ENCODE measurements at places on chromosomes 4 and X.

- no peak for DNase-seq
Measured at GRCh38 chr4:121093261-121093660, 20.9 kb upstream of the NDNF start.

GRCh38 chr4:40197879-40198689, 1.3 kb downstream of the RHOH start:
- no peak for DNase-seq

- peak; percentile 35 for DNase-seq
Measured at GRCh38 chr4:176150356-176150682, 45.1 kb downstream of the SPATA4 start.

DNA sequence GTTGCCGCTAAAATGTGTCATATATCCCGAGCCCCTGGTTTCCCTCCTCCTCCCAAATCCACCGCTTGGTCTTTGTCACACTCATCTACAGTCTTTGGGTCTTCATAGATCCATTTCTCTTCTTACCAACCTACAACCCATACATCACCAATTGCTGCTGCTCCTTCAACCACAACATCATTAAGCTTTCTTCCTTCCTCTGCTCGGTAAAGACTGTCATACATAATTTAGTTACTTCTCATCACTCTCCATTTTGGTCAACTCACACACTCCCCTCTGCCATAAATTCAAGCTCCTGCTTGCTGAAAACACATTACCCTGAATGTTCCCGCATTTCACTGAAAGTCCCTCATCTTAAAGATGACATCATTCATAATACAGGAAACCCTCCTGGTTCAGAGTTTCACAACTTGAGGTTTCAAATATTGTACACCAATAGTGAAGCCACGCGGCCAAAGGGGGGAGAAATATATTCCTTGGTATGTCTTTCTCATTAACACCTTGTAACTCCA, 1.7 kb upstream of the DCTD start:
- no peak for DNase-seq

DNA sequence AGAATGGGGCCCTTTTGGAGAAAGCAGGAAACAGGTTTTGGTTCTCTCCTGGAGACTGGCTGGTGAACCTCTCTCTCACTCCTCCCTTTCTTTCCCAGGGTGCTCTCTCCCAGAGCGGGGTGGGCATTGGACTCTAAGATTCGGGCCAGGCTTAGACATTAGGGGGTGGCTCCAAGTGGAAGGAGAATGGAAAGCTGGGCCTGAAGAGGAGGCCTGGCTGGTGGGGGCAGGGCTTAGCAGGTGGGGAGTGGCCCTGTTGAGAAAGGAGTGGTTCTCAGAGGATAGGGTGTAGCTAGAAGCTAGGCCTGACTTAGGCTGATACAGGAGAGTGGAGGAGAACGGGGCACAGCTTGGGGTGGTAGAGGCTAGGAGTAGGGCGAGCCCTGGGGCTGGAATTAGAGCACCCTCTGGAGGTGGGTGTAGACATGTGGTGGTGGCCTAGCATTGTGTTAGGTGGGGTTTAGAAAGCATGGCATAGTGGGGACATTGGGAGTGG, 5.7 kb downstream of the PLP2 start:
- DNase-seq: no peak

GRCh38 chr4:150593996-150594395, 12.0 kb downstream of the MAB21L2 start:
- no peak for DNase-seq

DNA sequence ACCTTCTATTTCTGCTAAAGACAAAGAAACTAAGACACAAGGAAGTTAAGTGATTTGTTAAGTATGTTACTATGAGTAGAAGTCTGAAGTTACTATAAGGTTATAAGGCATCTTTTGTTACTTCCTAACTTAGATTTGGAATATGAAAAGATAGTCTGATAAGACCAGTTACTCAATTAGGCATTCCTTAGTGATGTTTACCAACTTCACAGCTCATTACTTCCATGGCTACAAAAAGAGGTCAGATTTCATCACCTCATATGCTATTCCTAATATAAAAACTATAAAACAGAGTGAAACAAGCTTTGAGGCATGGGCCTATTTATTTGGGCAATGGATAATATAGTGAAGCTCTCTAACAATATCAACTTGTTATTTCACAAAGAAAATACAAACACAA, 143.1 kb downstream of the TBCK start:
- DNase-seq: no peak

GRCh38 chrX:104310090-104310489, 55.4 kb upstream of the ESX1 start:
- no peak for DNase-seq

DNA sequence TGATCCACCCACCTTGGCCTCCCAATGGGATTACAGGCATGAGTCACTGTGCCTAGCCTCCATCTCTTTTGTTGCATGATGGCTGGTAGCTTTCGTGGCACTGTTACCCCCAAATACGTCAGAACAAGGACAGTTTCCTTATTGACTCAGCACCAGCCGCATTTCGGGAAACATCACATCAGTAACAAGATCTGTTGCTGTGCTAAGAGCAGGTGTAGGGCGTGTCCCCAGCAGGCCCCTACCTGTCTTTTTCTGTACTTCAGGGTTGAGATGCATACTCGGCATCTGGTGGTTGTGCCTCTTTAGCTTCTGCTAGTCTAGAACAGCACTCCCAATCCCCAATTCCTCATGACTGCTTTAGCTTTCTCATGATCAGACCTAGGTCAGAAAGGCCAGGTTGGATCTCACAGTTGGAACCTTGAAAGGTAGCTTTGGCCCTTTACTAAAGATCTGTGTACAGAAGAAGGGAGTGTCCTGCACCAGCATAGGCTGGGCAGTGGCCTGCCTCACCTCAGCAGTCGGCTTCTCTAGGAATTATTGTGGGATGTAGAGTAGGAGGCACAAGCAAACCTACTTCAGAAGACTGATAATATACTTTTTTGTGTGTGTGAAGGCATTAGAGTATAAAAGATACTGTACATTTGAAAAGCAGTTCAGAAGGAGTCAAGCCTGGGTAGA, 36.8 kb downstream of the NSD2 start:
- no peak for DNase-seq

DNA sequence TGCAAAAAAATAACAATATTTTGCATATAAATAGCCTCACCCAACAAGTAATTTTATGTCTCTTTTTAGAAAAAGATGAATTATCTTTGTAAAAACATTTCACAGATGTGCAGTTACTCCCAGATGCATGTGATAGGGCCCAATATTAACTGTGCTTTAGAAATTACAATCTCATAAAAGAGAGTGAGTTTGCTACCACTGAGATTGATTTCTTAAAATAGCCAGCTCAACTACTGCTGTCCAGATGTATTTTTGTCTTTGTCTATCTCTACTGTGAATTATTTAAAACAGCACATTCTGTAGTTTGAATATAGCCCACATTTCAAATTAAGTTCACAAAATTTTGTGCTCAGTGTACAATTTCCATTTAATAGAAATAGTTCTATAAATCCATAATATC, 177.0 kb upstream of the TTC29 start:
- DNase-seq: no peak

GRCh38 chr4:43348591-43348990, 456.1 kb downstream of the GRXCR1 start:
- DNase-seq: no peak

DNA sequence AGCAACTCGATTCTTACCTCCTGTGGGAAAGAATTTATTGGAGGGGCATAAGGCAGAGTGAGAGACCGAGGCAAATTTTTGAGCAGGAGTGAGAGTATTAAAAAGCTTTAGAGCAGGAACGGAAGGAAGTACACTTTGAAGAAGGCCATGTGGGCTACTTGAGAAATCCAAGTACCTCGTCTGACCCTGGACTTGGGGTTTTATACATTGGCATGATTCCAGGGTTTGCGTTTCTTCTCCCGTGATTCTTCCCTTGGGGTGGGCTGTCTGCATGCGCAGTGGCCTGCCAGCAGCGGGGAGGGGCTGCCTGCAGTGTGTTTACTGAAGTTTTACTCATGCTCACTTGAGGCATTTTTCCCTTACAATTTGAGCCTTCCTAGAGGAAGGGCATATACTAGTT, 3.4 kb downstream of the GALNT7 start:
- no peak for DNase-seq

- peak; percentile 88 for DNase-seq
Measured at GRCh38 chr4:986879-987623, at the start of gene IDUA. Gene IDUA, plus strand, starts transcription at chr4:987044. Its CDS starts 41 bp downstream, at chr4:987085.

DNA sequence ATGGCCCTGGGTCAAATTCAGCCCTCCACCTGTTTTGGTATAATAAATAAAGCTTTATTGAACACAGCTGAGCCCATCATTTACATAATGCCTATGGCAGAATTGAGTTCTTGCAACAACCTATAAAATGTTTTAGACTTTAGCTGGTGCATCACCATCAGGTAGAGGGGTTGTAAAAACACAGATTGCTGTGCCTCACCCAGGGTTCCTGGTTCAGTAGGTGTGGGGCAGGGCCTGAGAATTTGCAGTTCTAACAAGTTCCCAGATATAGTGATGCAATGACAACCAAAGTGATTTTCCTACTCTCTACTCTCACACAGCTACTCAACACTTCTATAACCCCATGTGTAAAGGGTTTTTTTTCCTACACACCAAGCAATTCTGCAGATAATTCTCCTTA, 120.0 kb upstream of the EGFL6 start:
- DNase-seq: no peak

GRCh38 chrX:112901869-112902725, 61.5 kb upstream of the AMOT start:
- no peak for DNase-seq

DNA sequence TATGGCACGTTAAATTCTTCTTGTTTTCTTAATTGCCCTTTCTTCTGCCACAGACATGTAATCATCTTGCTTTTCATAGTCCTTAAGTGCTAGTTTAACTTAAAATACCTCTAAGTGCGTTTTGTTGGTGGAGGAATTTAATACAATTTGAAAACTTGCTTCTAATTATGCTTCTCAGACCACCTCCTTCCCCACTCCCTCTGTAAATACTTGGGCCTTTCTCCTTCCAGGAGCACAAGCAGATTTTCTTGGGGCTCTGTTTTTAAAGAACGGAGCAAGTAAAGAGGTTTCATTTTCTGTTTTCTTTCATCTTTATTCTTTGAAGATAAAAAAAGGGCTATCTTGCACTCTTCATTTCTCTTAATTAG, 559 bp upstream of the PCDH18 start:
- DNase-seq: no peak

DNA sequence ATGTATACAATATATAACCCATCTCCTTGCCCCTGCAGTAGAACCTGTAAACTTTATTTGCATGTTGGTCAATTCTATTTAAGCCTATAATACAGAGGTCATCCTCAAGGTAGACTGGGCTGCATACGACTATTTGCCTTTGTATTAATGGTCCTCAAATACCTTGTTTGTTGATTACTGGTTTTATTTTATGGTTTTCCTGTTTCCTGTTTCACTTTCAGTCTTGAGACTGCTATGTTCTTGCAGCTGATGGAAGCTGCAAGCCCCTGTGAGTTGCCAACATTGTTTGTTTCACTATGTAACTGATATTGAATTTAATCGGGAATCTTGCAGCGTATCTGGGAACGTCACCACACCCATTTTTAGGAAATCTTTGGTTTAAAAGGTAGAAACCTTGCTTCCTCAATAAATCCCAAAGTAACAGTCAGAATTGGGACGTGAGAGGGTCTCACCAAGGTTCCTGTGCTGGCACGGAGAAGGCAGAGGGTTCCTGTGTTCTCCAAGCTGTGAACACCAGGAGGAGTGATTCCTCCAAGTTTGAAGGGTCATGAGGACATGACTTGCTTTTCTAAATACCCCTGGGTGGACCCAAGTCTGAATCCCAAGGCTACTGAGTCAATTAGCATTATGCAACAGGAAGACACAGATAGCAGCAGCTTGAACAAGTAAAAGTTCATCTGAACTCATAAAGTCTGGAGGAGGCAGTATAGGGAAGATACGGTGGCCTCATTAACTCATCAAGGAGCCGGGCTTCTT, 110.6 kb upstream of the PNPLA4 start:
- DNase-seq: no peak

DNA sequence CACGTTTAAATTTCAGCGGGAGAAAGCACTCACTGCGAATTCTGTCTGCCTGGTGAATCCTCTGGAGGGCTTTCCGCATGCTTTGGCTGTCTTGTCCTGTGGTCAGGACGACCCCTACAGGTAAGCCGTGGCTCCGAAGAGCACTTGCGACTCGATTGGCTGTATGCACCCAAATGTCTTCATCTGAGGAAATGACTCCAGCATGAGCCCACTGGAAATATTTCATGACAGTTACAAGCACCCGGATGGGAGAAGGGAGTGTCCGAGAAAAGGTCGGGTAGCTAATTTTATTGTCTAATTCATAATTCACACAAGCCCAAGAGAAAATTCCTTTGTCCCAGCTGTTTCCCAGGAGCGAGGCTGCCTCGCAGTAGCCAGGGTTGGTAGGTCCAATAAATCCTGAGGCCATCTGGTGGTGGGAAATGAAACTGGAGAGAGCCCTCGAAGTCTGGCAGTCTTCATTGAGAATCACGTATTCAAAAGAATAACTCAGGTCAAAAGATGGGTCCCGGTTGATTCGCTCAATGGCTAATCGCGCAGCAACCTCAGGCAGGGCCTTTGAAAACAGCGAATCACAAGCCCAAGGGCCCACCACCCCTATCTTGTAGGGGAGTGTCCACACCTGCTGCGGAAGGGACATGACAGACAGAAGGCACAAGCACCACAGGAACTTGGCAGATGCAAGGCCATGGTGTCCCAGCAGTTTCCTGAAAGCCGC, 6.6 kb downstream of the GUCY2F start:
- peak; percentile 3 for DNase-seq

DNA sequence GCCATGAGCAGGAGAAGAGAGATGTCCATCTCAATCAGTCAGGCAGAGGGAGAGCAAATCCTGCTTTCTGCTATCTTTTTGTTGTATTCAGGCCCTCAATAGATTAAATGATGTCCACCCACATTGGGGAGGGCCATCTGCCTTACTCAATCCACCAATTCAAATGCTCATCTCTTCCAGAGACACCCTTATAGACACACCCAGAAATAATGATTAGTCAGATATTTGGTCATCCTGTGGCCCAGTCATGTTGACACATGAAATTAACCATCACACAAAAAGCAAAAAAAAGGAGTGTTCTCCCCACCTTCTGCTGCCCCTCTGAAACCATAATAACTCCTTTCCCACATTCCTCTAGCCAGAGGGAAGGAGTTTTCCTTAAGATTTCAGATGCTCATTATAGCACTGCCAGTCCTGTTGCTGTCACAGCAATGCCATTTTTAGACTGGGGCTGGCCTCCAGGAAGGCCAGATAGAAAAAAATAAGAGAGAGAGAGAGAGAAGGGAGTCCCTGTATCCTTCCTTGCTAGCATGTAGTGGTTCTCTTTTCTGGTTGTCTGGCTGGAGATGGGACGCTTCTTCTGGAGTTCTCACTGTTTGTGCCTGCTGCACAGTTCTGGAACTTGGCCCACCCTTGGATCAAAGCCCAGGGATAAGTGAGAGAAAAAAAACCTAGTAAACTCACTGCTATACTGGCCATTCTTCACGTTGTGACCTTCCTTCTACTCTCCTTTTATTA, 177.7 kb downstream of the RBM46 start:
- no peak for DNase-seq

- no peak for DNase-seq
Measured at GRCh38 chr4:41418444-41418843, 119.5 kb upstream of the LIMCH1 start.

GRCh38 chrX:137432609-137433008, 133.3 kb upstream of the ZIC3 start:
- no peak for DNase-seq

Measured in HTR-8/SVneo (cell line).